Hippocampal formation (tissue), 2 donors: ENCODE measurements at places on chromosomes 3 and 15.

GRCh38 chr3:111999484-112000324, 982 bp downstream of the TAGLN3 start:
- DNase-seq, result no peak

GRCh38 chr3:13879102-13879945, 547 bp downstream of the WNT7A start:
- DNase-seq, result no peak

DNA sequence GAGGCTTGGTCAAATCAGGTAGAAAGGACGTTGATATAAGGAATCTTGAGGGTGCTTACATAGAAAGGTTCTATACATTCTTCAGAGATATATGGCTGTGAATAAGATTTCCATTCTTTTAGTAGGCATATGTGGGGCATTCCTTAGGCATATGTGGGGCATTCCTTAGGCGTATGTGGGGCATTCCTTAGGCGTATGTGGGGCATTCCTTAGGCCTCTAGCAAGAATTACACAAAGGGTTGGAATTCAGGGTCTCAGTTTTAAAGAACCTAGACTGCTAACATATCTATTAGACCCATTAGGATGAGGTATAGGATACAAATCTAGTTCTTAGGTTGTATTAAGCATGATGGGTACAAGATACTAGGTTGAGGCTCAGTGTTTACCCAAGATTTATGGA, 607.8 kb downstream of the SI start:
- no peak for DNase-seq

DNA sequence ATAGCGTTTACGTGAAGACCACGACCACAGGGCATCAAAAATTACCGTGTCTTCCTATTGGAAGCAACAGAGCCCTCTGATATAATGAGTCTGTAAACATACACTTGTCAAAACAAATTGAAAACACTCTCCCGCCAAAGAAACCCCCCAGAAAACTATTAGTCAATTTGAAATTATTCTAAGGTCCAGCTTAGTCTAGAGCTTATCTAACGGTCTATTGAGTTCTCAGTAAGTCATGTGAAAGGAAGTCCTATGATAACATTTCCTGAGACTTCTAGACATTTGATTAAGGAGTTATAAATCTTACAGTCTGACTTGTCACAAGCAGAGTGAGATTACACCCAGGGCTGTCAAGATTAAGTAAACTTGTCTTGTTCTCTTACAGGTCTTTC, 356.3 kb downstream of the FOXP1 start:
- DNase-seq, result no peak

DNA sequence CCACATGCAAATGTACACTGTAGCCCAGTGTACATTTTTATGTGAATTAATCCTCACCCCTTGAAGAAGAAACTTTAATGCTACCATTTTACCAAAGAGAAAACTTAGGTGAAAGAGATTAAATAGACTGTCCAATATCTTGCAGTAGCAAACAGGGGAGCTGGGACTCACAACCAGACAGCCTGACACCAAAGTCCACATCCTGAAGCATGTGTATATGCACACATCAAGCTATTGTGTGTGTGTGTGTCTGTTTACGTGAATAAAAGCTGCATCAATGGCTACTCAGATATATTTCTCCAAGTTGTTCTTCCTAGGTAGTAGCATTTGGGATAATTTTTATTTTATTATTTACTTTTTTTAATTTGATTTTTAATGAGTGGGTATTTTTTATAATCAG, 6.7 kb downstream of the ANO10 start:
- no peak for DNase-seq

DNA sequence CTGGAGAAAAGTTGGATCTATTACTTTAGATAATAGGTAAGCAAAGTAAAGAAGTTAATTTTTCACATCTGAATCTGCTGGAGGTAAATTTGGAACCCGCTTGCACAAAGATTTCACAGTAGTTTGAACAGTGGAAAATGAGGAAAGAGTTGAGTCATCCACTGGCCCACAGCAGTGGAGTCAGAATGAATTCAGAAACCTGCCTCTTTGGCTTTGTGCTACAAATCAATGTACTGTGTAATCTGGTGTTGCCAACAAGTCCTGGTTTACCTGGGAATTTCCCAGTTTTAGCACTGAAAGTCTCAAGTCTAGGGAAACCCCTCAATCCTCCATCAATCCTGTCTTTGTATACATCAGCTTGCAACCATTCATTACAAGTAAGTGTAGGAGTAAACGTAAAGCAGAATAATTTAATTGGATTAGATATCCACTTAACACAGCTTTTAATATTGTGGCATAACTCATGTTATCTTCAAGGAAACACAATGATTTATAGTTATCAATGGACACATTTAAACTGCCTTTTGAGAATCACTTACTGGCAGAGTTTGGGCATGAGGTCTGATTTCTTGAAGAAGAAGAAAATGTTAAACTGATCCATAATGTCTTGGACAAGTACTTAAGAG, 100.6 kb downstream of the DCLK3 start:
- DNase-seq, result no peak

GRCh38 chr3:195801251-195802183, 10.2 kb downstream of the MUC4 start:
- no peak for DNase-seq

DNA sequence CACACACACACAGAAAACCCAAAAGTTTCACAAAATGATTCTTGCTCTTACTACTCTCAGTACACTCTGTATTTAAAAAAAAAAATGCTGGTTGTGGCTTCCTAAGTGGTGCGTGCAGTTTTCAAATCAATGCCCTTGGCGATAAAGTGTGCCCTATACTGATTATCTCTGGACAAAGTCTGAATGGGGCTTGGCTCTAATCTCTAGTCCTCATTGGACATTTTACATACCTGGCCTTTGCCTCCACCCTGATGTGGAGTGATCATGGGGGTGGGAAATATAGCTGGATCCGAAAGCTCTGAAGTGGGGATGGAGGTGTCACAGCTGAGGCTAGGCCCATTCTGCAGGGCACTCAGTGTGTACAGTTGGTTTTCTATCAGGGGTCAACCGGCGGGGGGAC, 14.1 kb downstream of the B3GNT5 start:
- DNase-seq, result no peak

- no peak for DNase-seq
Measured at GRCh38 chr15:86797135-86797534, 717.5 kb downstream of the AGBL1 start.

DNA sequence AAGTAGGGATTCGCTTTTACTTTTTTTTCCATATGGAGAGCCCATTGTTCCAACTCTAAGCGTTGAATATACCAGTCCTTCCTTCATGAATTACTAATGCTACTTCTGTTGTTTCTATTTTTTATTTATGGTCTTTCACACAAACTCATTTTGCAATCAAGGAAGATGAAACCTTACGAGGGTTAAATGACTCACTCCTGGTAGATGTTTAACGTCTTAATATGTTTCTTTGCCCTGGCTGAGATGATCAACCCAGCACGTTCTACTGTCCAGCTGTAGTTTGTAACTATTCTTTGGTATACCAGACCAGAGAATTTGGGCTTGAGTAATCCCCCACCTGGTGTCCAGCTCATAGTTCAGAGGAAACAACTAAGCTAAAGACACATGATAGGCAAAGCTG, 23.1 kb downstream of the CDCP1 start:
- no peak for DNase-seq
